ENCODE measurements at places on chromosomes 6 and 20. TPM values are rescaled to one million over a fixed set of nuclear protein-coding genes. Genes with fewer than 3 reads are reported as not detected.

GRCh38 chr6:37602801-37603200 is 94.9 kb downstream of the MDGA1 start:
- no peak for DNase-seq

DNA sequence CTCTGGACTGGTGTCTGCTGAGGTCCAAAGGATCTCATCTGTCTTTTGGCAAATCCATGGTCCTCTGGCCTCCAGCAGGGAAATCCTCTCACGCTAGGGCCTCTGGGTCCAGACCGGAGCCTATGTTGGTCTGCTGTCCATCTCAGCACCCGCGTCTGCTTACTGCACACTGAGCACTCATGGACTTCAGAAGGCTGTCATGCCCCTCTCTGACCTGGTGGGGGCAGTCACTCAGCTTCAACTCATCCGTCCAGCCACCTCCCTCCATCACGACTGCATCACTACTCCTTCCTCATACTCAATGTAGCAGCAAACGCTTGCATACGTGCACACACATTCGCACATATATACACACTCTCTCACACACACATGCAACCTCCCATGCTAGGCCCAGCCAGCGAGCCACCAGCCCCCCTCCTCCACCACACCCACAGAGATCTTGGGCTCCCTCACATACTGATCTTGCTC is 33.3 kb downstream of the GABRR2 start:
- DNase-seq, result peak; percentile 82

Gene LHFPL5
- total RNA-seq, result not detected

Gene PRPH2
- not detected for total RNA-seq

Gene KIF6
- total RNA-seq, result 23.6 TPM

Gene FRK
- total RNA-seq, result 1.8 TPM

Measured in SK-MEL-5 (cell line).